ENCODE measurements at places on chromosomes 5 and 9. TPM values are rescaled to one million over a fixed set of nuclear protein-coding genes. Genes with fewer than 3 reads are reported as not detected.

The PTPRD gene
- 118 TPM for total RNA-seq

The MAMDC2 gene
- 28.7 TPM for total RNA-seq

The CEP72 gene
- total RNA-seq = 17.2 TPM

The MARCOL gene
- total RNA-seq = not detected

The REEP2 gene
- total RNA-seq = 17.4 TPM

The PDE6A gene
- not detected for total RNA-seq
